ENCODE measurements at places on chromosomes 1 and 21.

DNA sequence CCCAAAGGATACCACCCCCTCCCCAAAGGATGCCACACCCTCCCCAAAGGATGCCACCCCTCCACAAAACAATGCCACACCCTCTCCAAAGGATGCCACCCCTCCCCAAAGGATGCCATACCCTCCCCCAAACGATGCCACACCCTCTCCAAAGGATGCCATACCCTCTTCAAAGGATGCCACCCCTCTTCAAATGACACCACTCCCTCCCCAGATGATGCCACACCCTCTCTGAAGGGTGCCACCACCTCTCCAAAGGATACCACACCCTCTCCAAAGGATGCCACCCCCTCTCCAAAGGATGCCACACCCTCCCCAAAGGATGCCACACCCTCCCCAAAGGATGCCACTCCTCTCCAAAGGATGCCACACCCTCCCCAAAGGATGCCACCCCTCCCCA is 21.6 kb upstream of the TRIM17 start:
- no peak for DNase-seq

- no peak for DNase-seq
Measured at GRCh38 chr1:158150523-158150922, 30.2 kb upstream of the CD1D start.

- DNase-seq = no peak
Measured at GRCh38 chr1:15578921-15579682, 5.7 kb downstream of the AGMAT start.

DNA sequence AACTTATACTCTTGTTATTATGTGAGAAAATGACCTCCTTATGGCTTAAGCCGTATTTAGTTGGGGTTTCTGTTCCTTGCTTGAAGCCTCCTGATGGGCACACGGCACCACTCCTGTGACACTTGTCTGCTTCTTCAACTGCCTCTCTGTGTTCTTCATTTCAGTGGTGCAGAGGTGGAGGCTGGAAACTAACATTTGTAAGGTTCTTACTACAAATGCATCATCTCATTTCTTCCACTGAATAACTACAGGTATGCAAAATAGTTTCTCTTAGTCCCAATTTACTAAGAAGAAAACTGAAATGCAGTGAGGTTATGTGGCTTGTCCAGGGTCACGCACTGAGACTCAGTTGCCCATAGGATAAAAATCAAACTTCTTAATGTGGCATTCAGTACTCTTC is 23.6 kb upstream of the ZNF362 start:
- DNase-seq = no peak

DNA sequence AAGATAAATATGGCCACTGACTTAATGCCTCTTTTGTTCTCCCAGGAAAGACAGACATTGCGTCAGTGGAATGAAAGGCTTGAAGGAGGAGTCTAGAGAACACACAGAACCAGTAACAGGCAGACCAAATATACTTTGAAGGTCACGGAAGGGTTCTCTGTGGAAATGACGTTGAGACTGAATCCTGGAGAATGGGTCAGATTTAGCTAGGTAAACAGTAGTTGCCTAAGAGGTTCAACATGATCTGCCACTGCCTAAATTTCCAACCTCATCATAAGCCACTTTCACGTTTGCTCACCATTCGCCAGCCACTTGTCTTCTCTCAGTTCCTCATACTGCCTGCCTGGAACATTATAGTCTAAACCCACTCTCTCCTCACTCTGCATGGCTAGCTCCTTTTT is 20.5 kb downstream of the PLA2G4A start:
- no peak for DNase-seq

GRCh38 chr1:208681878-208682663 is 437.9 kb upstream of the PLXNA2 start:
- DNase-seq = no peak

DNA sequence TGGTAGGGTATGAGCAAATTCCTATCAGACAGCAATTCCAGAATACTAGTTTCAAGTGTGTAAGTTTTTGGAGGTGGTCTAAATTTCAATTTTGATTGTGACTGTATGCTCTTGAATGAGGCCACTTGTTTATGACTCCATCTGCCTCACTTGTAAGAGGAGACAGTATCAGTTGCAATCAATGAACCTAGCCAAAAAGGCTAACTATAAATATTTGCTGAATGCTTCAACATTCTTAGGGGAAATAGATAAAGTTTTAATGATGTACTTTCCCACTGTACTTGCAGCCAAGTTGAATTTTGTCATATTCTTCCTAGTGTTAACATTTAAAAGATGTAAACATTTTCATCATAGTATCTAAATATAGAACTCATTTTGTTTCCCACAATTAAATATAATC is 32.1 kb upstream of the RWDD3 start:
- no peak for DNase-seq

GRCh38 chr1:29852248-29852647 is 615.9 kb downstream of the PTPRU start:
- no peak for DNase-seq

GRCh38 chr1:86423873-86424272 is at the start of gene CLCA2:
CLCA2 (plus strand) TSS chr1:86424171; CDS start chr1:86424248, 77 bp downstream.
- no peak for DNase-seq

DNA sequence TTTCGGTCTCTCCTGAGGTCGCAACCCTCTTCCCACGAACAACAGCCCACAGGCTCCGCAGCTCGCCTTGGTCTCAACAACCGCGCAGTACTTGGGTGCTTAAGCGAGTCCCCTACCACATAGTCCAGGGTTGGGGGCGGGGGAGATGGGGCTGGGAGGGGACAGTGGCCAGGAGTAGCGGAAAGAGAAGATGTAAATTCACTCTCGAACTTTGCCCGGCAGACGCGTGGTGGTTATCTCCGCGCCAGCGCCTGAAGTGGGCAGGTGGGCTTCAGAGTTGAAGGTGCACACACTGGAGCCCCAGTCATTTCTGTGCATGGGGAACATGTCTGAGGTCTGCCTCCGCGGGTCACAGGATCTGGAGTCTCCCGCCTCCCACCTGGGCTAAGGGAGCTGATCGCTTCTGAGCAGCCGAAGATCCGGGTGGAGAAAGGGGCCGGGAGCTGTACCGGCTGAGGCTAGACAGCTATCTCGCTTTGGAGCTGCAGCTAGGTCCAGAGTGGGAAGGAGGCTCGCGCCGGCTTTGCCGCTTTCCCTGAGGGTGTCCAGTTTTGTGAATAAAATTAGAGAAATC is 4.3 kb upstream of the FOXD2 start:
- DNase-seq = no peak

DNA sequence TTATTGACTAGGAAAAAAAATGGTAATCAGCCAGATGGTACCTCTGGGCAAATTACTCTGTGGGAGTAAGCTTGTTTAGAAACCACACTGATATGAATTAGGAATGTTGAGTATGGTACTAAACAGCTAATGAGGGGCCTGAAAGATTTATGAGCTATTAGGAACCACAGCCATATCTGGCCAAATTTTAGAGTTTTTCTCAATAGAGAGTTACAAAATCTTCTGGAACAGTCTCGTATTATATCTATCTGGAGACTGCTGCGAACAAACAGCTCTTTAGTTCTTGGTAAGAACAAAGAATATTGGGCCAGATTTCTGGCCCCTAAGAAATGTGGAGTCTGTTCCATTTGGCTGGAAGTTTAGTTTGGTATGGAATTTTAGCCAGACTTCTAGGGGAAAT is 4.9 kb upstream of the PODN start:
- no peak for DNase-seq

DNA sequence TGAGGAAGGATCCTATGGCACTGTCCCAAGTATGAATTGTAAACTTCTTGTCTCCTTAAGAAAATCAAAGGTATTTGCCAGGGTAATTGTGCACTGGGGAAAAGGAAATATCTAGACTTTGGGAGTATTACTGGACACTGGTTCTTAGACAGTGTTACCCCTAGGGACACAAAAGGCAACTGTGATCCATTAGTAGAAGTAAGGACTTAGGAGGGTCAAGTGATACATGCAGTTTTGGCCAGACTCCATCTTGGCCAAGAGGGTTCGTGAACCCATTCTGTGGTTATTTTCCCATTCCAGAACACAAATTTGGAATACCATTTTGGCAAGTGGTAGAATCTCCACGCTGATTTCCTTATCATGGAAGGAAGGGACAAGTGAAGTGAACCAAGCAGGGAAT is 98.1 kb downstream of the TM2D1 start:
- DNase-seq = no peak

DNA sequence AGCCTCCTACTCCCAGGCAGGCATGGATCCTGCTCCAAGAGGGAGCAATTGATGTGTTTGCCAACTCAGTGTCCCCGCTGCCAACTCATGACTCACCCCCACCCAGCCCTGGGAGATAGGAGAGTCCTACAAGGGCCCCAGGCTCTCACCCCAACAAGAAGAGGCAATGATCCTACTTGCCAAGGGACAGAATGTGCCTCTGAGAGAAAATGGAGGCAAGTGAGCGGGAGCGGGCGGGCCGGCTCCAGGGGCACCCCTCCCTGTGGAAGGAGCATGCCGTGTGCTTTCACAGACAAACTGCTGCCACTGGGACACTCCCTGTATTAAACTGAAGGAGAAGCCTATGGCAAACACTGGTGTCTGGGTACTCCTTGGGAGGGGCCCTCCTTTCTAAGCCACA is 16.7 kb downstream of the PKP1 start:
- DNase-seq = no peak

- no peak for DNase-seq
Measured at GRCh38 chr1:234911787-234912186, 216.8 kb downstream of the TOMM20 start.

GRCh38 chr1:180186831-180187230 is 32.2 kb downstream of the QSOX1 start:
- DNase-seq = no peak

- DNase-seq = no peak
Measured at GRCh38 chr1:166700696-166701095, 138.6 kb upstream of the POGK start.

DNA sequence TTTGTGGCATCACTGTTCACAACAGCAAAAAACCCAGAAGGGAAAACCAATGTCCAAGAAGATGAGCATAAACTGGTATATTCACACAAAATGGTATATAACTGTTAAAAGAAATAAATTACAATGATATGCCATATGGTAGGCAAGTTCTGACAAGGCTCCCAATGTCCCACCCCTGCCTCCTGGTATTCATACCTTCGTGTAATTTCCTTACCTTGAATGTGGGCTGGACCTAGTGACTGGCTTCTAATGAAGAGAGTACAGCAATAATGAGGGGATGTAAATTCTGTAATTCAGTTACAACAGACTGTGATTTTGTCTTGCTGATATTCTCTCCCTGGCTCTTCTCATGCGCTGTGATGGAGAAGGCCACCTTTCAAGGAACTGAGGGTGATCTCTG is 9.3 kb downstream of the ANKRD45 start:
- no peak for DNase-seq

GRCh38 chr1:181397845-181398244 is 85.5 kb upstream of the CACNA1E start:
- DNase-seq = no peak

DNA sequence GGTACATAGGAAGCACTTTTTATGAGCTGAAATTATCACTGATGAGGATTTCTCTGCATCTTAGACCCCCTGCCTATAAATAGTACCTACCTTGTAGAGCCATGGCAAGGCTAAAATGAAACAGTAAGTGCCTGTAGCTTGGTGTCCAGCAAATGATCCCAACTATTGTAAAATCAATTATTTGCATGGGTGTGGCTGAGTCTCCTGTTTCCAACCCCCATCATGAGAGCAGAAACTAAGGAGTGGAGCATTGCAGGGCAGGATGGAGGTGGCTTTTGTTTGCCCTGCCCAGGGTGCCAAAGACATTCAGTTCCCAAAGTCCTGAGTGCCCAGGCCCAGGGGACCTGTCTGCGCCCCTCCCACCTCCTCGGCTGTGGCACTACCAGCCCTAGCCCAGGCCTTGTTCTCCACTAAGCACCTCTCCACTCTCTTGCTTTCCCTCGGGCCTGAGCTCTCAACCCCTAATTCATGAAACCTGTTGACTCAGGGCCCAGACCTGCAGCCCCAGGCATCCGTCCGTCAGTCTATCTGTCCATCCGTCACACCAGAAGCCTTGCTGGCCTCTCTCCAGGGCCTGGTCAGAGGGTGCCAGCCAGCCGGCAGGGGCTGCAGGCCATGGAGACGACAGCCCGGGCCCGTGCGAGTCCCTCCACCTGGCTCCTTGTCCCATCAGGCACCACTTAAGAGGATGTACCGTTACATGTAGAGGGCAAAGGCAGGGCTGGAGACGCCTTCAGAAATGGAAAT is 39.6 kb downstream of the PAX7 start:
- DNase-seq = no peak

- no peak for DNase-seq
Measured at GRCh38 chr1:202462342-202463076, 114.0 kb downstream of the PPP1R12B start.

DNA sequence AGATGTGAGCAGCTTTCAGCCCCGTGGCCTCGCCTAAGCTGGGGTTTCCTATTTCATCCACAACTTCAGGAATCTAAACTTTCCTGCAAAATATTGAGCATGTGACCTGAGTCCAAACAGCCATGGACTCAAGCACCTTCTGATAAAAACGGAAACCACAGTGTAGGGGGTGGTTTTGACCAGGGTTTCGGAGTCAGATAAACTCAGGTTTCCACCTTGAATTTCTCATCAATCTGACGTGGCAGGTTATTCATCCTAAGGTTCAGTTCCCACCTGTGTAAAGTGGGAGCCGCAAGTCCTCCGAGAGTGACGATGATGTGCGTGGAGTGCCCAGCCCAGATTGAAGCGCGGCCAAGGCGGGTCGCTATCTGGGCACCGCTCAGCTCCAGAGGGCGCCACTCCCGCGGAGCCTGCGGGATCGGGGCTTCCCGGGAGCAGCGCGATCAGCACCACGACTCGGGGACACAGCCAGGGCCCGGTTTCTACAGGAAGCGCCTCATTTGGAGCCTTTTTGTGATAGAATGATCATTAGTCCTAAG is 871 bp upstream of the ETS2 start:
- DNase-seq = peak; percentile 72
